Tongue (tissue), 3 donors: ENCODE measurements at places on chromosomes 5 and 9. TPM values are rescaled to one million over a fixed set of nuclear protein-coding genes. Genes with fewer than 3 reads are reported as not detected.

The CATSPER3 gene
- total RNA-seq: not detected

The CORO2A gene
- total RNA-seq: 2.9 TPM

The RASEF gene
- total RNA-seq: 5.5 TPM

The FCN1 gene
- total RNA-seq: 9.3 TPM

The HRH2 gene
- 1.7 TPM for total RNA-seq

The MYORG gene
- total RNA-seq: 25.2 TPM

The IRX4 gene
- total RNA-seq: 2.5 TPM

The GNA14 gene
- total RNA-seq: 5.9 TPM

The FBP2 gene
- total RNA-seq: 83.0 TPM

The GDF9 gene
- total RNA-seq: 1.7 TPM

The FOXD4L4 gene
- total RNA-seq: not detected

- DNase-seq: no peak
Observed at GRCh38 chr9:4639420-4639819, 22.7 kb upstream of the PLPP6 start.

- no peak for DNase-seq
Observed at GRCh38 chr5:72386639-72387038, 66.5 kb downstream of the PTCD2 start.

DNA sequence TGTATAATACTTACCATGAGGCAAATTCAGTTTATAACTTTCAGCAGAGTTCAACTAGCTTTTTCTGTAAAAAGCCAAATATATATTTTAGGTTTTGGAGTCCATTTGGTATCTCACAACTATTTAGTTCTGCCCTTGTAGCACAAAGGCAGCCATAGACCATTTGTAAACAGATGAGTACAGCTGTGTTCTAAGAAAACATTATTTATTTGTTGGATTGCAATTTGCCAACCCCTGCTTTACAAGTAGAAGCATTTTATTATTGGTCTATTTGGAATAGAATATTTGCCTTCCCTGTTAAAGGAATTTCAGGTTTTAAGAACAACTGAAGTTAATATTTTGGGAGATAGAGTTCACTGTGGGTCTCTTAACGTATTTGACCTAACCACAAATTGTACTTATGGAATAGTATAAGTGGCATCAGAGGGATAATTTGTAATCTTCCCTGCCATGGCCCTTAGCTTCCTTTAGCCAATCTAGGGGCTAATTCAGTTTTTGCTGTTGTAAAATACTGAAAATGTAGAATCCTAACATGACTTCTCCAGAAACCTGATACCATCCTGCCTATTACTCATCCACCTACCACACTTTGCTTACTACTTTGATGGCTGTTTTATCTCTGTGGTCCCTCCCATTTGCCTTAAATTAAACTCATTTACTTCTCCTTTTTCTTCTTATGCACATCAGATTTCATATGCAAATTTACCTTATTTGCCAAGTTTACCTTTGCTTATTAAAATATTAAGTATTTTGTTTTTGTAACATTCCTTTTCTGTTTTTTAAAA is 109.2 kb downstream of the DMXL1 start:
- DNase-seq: no peak

GRCh38 chr5:100706776-100707175 is 171.6 kb downstream of the FAM174A start:
- DNase-seq: no peak

GRCh38 chr9:90002397-90003271 is 397.8 kb downstream of the GADD45G start:
- DNase-seq: peak; percentile 97

GRCh38 chr9:90770182-90770738 is 31.4 kb upstream of the SYK start:
- DNase-seq: no peak

DNA sequence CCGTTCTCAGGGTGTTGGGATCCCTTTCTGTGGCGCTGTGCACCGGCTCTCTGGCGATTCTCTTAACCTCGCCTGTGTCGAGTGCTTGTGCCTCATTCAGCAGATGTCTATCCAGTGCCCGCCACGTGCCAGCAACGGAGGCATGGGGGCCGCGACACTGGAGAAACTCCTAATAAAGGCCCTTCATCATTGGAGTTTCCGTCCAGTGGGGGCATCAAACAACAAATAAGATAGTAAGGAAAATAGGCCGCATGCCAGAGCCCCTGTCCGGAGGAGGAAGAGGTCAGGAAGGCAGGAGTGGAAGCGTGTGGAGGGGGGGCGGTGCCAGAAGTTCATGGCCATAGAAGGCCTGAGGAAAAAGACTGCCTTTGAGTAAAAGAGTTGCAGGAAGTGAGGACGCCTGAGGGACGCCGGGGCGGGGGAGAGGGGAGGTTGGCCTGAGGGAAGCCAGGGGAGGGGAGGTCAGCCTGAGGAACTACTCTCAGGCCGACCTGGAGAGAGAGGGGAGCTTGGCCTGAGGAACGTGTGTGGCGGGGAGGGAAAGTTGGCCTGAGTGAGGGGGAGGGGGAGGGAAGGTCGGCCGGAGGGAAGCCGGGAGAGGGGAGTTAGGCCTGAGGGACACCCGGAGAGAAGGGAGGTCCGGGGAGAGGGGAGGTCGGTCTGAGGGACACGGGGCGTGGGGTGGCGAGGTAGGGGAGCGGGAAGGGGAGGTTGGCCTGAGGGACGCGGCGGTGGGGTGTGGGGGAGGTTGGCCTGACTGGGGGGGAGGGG is 82.2 kb downstream of the CACNA1B start:
- no peak for DNase-seq

DNA sequence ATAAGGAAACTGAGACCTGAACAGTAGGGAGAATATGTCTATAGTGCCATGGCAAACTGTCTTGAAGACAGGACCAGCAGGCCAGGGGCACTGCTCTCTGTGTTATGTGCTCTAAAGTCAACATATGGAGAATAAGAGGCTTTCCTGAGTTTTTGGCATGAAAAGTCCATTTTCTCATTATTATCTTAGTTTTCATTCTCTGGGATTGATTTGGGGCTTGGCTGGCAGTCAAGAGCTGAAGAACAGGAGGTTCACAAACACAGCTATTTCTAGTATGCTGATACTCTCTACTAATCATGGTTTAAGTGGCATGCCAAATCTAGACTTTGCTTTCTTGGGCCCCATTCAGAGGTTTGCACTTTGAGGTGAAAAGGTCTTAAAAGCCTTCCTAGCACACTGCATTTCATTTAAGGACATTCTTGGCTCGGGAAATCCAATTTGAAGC is 404.4 kb downstream of the ZNF608 start:
- peak; percentile 88 for DNase-seq

DNA sequence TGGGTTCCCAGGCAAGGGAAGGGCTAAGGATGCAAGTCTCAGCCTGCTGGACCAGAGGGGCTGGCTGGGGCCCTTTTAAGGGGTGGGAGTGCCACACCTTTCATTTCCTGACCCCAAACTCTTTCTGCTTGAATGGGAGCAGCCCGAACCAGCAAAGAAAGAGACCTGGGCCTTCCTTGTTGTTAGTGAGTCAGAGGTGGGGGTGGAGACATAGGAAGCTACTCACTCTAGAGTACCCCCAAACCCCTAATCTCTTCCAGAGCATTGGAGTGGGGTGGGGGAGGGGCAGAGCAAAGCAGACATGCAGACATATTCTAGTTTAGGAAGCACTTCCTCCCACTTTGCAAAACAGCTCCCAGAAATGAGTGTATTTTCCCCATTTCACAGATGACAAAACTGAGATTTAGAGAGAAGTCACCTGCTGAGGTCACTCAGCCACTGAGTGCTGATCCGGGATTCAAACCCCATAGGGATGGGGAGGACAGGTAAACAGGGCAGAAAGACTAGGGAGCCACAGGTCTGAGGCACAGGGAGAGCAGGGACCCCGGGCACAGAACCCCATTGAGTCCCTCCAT is 6.0 kb upstream of the AQP3 start:
- no peak for DNase-seq

GRCh38 chr5:175321927-175322532 is 122.0 kb downstream of the DRD1 start:
- DNase-seq: peak; percentile 80

DNA sequence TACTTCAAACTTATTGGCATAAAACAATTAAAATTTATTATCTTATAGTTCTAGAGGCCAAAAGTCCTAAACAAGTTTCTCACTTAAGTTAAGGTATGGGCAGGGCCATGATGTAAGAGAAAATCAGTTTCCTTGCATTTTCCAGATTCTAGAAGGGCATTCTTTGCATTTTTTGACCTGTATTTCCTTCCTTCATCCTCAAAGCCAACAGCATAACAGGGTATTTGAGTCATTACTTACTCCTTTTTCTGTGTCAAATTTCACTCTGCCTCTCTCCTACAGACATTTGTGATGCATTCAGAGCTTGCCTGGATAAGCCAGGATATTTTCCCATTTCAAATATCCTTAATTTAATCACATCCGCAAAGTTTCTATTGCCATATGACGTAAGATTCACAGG is 1499.0 kb downstream of the EFNA5 start:
- DNase-seq: no peak

GRCh38 chr5:107513337-107514085 is 157.2 kb downstream of the EFNA5 start:
- no peak for DNase-seq

- DNase-seq: no peak
Observed at GRCh38 chr5:91373006-91373405, 10.1 kb downstream of the ARRDC3 start.

DNA sequence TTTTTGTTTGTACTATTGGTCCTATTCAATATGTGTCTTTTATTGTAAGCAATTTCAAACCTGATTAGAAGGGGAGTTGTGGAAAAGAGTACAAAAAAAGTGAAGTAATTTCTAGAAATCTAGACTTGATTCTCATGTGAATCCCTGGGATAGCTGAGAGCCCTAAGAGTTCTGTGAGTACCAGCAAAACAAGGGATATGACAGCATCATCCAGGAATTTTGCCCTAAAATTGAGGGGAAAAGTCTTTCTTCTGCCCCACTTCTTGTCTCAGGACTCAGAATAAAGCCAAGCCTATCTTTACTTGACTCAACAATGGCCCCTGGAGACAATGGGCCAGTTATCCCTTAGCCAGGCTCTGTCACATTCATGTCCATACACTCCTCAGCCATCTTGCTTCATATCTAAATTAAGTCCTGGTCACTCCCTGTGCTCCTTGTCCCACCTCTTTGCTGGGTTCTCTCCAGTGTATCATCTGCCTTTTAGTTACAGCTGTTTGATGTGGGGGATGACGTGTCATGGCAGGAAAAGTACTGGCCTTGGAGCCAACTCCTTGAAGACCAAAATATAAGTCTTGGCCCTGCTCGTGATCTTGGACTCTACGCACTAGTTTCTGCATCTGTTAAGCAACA is 81.2 kb downstream of the ADAMTS12 start:
- DNase-seq: no peak

DNA sequence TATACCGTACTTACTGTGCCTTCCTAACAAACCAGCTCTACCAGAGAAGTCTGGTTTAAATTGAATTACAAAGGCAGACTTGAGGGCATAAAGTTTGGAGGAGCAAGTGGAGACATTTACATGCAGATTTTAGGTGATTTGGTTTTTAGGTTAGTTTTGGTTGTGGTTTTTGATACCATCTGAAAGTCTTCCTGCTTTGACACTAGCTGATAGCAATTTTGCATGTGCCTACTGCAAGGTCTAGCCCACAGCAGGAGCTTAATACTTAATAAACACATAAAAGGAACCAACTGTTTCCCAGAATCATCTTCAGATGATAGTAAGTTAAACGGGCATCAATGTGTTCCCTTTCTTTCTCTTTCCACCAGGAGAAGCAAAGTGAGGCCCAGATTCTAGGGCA is 3.4 kb upstream of the ESM1 start:
- DNase-seq: no peak
